ENCODE measurements at places on chromosomes 2 and 18.

DNA sequence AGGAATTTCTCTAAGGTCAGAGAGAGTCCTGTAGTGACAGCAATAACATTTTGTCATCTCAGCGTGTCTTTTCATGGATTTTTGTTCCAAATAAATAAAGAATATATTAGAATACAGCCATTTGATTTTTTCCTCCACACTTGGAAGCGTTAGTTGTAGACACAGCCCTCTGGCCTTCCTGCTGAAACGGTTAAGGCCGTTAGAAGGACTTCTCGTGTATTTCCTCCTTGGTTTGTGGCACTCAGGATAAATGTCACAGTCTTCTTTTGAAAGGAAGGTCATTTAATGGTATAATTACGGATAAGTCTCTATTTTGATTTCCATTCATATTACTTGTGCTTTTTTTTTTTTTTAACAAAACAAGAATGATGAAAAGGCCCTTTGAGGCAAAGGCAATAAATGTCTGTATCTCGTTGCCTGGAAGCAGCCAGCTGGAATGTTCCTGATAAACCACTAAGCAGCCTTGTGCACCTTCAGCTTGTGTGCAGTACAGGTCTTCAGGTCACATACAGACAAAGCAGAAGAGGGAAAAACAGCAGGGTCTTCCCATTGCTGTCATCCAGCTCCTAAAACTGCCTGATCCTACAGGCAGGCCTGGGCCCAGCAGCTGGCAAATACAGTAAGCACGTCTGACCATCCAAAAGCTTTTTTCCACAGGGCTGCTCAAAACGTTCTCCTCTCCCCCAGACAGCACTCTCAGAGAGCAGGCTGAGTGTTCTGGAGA is 14.4 kb downstream of the EFR3B start:
- no peak for DNase-seq

GRCh38 chr18:60146220-60146960 is 226.2 kb downstream of the MC4R start:
- DNase-seq = no peak

DNA sequence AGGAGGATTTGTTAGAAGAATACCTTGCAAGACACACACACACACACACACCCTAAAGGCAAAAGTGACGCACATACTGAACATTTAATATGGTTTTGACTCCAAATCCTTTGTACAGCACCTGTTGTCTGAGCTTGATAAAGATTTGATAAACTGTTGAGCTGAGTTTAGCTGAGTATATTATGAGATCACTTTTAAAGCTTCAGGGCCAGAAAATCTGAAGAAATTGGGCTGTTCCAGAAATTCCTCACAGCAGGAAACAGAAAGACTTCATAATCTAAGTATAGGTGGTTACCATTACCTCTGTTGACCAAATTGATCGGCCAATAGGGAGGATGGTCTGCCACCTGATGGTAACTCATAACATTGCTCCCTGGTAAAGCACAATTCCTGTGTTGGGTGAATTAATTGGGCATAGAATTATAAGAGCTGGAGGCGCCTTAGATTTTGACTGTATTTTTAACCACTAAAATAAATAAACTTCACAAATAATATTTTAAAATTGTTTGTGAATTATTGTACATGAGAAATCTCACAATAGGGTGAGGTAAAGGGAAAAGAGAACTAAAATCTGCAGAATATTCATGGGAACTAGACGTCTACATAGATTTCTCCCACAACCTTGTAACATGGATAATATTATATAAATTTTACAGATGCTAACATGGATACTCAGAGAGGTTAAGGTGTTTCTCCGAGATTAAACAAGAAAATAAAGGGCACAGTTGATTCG is 21.8 kb upstream of the RPIA start:
- no peak for DNase-seq

GRCh38 chr18:62458346-62458745 is 64.5 kb upstream of the ZCCHC2 start:
- DNase-seq = no peak

DNA sequence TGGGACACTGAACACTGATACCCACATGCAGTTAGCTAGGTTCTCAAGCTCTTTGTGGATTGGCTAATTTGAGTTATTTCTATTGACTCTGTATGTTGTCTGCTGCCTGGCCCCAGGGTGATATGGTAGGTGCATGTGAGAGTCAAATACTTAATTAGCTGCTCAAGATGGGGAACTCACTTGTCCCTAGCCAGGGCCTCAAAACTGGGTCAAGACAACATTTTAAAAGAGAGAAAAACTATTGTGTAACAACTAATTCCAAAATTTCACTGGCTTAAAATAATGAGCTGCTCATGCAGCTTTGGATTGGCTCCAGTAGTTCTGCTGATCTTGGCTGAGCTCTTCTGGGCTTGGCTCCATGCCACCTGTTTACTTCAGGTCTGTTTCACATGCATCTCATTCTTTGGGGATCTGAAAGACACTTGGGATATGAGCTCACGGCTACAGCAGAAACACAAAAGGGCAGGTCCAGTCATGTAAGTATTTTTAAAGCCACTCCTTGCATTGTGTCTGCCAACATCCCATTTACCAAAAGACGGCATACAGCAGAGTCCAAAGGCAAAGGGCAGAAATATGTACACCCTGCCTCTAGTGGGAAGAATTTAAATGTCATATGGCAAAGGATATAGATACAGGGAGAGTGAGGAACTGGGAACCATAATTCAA is 716.8 kb downstream of the SUCLG1 start:
- no peak for DNase-seq

DNA sequence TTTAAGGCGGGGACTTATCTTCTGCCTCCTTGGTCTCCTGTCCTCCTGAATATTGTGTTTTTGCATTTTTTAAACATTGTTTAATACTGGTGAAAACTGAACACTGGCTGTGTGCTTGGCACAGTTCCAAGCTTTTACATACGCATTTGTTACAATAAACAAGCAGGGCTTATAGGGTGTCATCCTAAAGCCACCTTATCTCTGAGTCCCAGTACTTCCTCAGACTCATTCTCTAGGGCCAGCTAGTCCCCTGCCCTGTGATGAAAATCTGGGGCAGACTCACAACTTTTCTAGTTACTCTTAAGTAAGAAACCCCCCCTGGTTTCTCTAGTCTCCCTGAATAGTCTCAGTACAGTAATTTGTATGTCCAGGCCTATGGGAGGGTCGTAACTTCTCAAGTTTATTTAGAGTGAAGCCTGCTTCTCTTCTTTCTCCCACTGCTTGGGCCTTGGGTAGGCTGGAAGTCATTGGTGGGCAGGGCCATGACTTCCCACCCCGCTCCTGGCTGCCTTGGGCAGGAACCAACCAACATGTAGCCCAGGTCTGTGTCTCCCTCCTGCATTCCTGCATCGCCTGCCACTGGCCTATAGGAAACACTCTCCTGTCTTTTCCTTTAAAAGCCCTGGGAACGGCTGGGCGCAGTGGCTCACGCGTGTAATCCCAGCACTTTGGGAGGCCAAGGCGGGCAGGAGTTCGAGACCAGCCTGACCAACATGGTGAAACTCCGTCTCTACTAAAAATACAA is 7.7 kb upstream of the KCNE4 start:
- DNase-seq = no peak

- no peak for DNase-seq
Observed at GRCh38 chr18:8635087-8635486, 25.9 kb downstream of the RAB12 start.

- DNase-seq = no peak
Observed at GRCh38 chr2:132581991-132582738, 87.8 kb downstream of the LYPD1 start.

GRCh38 chr2:97718942-97719341 is 5.6 kb downstream of the ZAP70 start:
- no peak for DNase-seq
